ENCODE measurements at places on chromosomes 6 and 20. TPM values are rescaled to one million over a fixed set of nuclear protein-coding genes. Genes with fewer than 3 reads are reported as not detected.

DNA sequence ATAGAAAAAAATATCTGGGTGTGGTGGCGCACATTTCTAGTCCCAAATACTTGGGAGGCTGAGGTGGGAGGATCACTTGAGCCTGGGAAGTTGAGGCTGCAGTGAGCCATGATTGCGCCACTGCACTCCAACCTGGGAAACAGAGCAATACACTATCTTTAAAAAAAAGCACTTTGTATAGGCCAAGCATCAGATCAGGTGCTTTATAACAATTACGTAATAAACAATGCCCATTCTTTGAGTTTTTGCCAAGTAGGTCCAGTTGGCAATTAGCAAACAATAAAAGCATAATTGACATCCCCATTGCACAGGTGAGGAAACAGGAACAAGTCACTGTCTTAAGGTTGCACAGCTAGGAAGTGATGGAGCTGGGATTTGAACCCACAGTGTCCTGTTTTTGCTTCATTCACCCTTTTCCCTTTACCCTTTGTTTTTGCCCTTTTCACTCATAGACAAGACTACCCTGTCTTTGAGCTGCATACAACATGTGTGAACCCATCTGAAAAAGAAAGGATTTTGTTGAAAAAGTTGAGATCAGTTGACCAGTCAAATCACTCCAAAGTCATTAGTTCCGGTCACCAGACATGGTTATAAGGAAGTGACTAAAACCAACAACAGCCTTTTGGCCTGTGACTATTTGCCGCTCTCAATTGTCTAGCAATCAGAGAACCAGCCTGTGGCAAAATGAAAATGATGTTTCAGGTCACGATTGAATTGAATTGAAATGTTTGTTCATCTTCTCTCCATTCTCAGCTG lies 303.6 kb downstream of the TFAP2C start:
- no peak for DNase-seq

Gene C20orf202
- total RNA-seq, result not detected

Gene BYSL
- total RNA-seq, result 18.5 TPM

Gene PRPH2
- total RNA-seq, result 2.6 TPM

- DNase-seq, result no peak
Observed at GRCh38 chr20:57790176-57790575, 80.4 kb upstream of the PMEPA1 start.

- no peak for DNase-seq
Observed at GRCh38 chr20:33821270-33821836, 10.2 kb downstream of the CHMP4B start.

DNA sequence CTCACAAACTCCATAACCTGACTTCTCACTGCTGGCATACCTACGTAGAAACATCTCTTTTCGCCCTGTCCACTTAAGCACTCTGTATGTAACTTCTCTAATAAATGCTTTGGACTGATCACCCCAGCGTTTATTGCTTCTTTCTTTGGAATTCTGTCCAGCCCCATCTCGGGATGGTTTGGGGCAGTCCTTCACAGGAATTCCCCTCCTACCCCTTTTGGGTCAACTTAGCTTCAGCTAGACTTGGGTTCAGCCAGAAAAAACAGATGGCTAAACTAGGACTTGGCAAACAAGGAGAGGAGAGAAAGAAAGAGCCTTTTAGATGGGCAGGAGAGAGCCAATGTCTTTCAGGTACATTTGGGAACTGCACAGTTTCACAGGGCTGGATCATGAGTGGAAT lies 3.9 kb upstream of the LTV1 start:
- no peak for DNase-seq

Gene LRRC1
- total RNA-seq, result 2.8 TPM

GRCh38 chr6:22570185-22570551 lies 802 bp downstream of the HDGFL1 start:
- no peak for DNase-seq

GRCh38 chr6:139868576-139868975 lies 494.1 kb upstream of the CITED2 start:
- no peak for DNase-seq

Data from LHCN-M2 (cell line).